ENCODE measurements at places on chromosomes 1 and 21. TPM values are rescaled to one million over a fixed set of nuclear protein-coding genes. Genes with fewer than 3 reads are reported as not detected.
A peak's percentile ranks its signal among the peaks of the same experiment; 100 is the strongest.

DNA sequence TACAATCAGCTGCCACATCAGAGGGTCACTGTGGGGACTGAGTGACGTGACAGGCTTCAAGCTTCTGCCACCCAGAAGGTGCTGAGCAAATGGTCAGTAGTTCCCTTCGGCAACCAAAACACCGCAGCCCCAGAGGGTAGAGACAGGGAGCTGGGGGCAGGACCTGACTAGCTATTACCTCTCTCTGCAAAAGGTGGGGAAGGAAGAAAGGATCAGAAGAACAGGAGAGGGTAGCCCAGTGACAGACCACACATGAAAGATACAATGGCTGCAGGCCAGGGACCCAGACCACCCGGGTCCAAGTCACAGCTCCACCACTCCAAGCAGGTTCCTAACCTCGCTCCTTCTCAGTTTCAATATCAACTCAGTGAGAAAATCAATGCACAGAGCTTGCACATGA, 377.1 kb downstream of the NPHP4 start:
- H3K27ac ChIP-seq = no peak overlapping the region
- no peaks in the 10 kb centered on the region for H3K4me1 ChIP-seq
- no peak overlapping the region for H3K4me3 ChIP-seq
- H3K27me3 ChIP-seq = no peaks in the 10 kb centered on the region
- peaks cover 1% of the 10 kb centered on the region for H3K36me3 ChIP-seq

The ERI3 gene
- polyA plus RNA-seq = 56.4 TPM

- H3K4me1 ChIP-seq = no peaks in the 10 kb centered on the region
- no peak overlapping the region for H3K27ac ChIP-seq
- H3K4me3 ChIP-seq = no peak overlapping the region
These were observed 57.4 kb downstream of the BRINP2 start for GRCh38 chr1:177227978-177228692.

GRCh38 chr1:41914516-41914915, 4.2 kb downstream of the HIVEP3 start:
- H3K27ac ChIP-seq = no peak overlapping the region
- DNase-seq = no peak

GRCh38 chr1:101379950-101380349, 143.1 kb downstream of the S1PR1 start:
- peaks cover 19% of the 10 kb centered on the region for H3K4me1 ChIP-seq
- DNase-seq = no peak
- H3K27ac ChIP-seq = peak overlapping the region; percentile 27
- H3K27me3 ChIP-seq = no peaks in the 10 kb centered on the region
- no peaks in the 10 kb centered on the region for H3K36me3 ChIP-seq

DNA sequence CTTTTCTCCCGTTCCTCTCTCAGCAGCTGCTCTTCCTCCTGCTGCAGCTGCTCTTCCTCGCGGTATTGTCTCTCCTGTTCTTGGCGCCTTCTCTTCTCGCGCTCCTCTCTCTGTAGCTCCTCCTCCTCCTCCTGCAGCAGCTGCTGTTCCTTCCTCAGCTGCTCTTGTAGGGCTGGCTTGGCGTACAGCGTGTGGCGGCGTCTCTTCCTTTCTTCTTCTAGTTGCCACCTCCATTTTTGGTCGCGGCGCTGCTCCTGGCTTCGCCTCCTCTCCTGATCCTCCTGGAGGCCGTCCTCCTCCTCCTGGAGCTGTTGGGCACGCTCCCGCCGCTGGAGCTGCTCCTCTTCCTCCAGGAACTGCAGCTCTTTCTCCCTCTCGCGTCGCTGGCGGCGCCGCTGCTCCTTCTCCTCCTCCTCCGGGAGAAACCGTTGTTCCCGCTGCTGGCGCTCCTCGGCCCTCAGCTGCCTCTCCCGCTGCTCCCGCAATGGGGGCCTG, 4.8 kb downstream of the TCHH start:
- H3K36me3 ChIP-seq = no peaks in the 10 kb centered on the region
- H3K27me3 ChIP-seq = peaks cover 100% of the 10 kb centered on the region
- no peak overlapping the region for H3K27ac ChIP-seq

- no peaks in the 10 kb centered on the region for H3K36me3 ChIP-seq
These were observed 53.6 kb downstream of the MAP3K7CL start for GRCh38 chr21:29184037-29184436.

DNA sequence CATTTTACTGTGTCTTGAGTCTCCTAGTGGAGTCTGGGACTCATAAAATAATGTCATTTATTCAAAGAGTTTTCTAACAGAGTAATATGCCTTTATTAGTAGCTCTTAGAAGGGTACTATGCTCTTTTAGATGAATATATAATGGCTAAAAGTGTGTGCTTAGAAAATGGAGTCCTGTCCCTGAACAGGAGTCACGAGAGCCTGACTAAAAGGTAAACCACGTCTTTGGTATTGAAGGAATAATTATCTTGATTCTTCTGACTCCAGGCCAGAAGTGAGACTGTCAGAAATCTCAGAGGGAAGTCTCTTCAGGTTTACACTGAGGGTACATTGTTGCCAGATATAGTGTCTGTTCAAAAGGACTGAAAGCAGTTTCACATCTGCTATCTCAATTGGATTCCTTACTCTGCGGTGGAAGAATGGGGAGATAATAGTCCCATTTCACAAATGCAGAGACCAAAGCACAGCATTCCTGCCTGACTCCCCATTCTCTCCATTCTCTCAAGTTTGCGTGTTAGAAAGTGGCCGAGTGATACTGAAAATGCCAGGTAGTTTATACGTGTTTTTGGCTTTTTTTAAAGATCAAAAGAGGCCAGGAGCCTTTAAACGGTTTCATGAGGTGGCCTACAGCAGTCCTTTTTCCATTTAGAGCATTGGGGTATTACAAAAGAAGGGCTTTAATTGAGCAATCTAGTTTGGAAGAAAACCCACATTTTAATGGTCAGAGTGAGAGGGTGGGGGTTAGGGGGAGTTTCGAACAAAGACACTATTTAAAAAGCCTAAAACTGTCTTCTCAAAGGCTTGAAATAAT, 176.6 kb downstream of the VPS13D start:
- H3K27ac ChIP-seq = no peak overlapping the region
- H3K36me3 ChIP-seq = peaks cover 6% of the 10 kb centered on the region
- 0 out of 2 replicates have a peak, but pooled peaks cover 5% of the 10 kb centered on the region for H3K4me1 ChIP-seq

DNA sequence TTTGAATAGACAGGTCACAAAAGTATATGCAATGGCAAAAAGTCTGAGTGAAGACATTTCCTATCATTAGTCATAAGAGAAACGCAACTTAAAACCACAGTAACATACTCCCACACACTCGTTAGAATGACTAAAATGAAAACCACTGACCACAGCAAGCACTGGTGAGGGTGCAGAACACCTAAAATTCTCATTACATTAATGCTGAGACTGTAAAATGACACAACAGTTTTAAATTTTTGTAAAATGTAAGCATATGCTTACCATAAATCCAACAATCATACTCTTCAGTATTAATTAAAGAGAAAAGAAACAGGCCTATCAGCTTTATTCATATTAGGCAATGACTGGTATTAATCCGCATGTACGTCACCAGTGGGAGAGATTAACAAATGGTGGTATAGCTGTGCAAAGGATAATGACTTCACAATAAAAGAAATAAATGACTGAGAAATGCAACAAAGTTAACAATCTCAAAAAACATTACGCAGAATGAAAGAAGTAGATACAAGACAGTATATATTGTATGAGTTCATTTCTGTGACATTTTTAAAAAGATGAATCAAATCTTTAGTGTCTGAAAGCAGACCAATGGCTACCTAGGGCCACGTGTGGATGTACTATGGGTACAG, 253.5 kb downstream of the AKT3 start:
- no peaks in the 10 kb centered on the region for H3K4me1 ChIP-seq
- no peaks in the 10 kb centered on the region for H3K27me3 ChIP-seq
- no peaks in the 10 kb centered on the region for H3K36me3 ChIP-seq
- DNase-seq = no peak

GRCh38 chr1:53270107-53270506, 31.8 kb upstream of the MAGOH start:
- no peak overlapping the region for H3K27ac ChIP-seq
- no peaks in the 10 kb centered on the region for H3K4me1 ChIP-seq
- peaks cover 23% of the 10 kb centered on the region for H3K36me3 ChIP-seq
- DNase-seq = no peak

GRCh38 chr1:246805135-246805716, 81.0 kb downstream of the SCCPDH start:
- H3K27me3 ChIP-seq = no peaks in the 10 kb centered on the region
- H3K27ac ChIP-seq = no peak overlapping the region
- no peaks in the 10 kb centered on the region for H3K4me1 ChIP-seq
- H3K4me3 ChIP-seq = no peak overlapping the region
- no peaks in the 10 kb centered on the region for H3K36me3 ChIP-seq

The FAM72C gene
- 10.2 TPM for polyA plus RNA-seq

GRCh38 chr1:36366091-36366661, 19.5 kb downstream of the STK40 start:
- DNase-seq = peak; percentile 76
- H3K27me3 ChIP-seq = no peaks in the 10 kb centered on the region
- peaks cover 14% of the 10 kb centered on the region for H3K4me1 ChIP-seq
- no peaks in the 10 kb centered on the region for H3K36me3 ChIP-seq
- H3K4me3 ChIP-seq = no peak overlapping the region

DNA sequence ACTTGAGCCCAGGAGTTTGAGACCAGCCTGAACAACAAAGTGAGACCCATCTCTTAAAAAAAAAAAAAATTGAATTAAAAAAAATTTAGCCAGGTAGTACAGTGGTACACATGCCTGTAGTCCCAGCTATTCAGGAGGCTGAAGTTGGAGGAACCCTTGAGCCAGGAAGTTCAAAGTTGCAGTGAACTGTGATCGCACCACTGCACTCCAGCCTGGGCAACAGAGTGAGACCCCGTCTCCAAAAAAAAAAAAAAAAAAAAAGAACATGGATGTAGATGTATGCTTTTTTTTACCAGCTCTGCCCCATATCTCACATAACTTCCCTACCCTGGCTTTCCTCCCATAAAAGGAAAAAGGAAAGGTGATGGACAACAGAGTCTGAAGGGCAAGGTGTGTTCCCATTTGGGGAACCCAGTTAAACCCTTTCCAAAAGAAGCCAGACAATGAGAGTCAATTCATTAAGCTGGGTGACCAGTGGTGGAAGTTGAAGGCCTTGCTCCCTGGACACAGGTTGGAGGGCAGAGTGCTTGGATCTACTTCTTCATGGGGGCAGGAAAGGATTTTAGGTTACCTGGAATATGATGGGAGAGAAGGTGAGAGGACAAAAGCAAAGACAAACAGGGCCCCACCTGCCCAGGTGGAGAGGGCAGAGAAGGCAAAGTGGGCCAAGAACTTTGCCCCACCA, 2.9 kb downstream of the KRTCAP2 start:
- H3K4me3 ChIP-seq = no peak overlapping the region
- peaks cover 30% of the 10 kb centered on the region for H3K4me1 ChIP-seq
- H3K27me3 ChIP-seq = no peaks in the 10 kb centered on the region
- H3K36me3 ChIP-seq = no peaks in the 10 kb centered on the region
